ENCODE measurements at places on chromosomes 1 and 21.

DNA sequence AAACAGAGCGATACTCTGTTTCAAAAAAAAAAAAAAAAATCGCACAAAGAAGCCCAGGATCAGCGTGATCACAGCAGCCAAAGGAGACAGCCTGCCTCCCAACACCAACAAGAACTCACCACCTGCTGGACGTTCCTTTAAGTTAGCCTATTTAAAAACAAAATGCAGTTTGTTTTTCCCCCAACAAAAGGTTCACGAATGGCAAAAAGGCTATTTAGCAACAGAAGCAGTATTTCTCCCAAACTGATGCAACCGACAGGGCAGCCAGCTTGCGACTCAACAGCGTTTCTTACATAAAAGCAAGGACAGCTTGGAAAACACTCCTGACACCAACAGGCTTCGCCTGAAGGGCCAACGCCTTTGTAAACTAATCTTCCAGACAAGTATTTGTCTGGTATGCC lies 6.8 kb downstream of the SSU72 start:
- DNase-seq: no peak

- DNase-seq: no peak
These were observed 200.1 kb upstream of the CAMK1G start for GRCh38 chr1:209383422-209383821.

GRCh38 chr1:118767971-118768370 lies 220.2 kb downstream of the TBX15 start:
- DNase-seq: no peak

- DNase-seq: no peak
These were observed 13.6 kb upstream of the GOLT1A start for GRCh38 chr1:204227351-204227750.

GRCh38 chr1:153563483-153563901 lies 2.2 kb downstream of the S100A2 start:
- no peak for DNase-seq

- no peak for DNase-seq
These were observed at the start of gene CD164L2 for GRCh38 chr1:27383039-27383605. TSS of gene CD164L2 (minus strand) at chr1:27383333. CDS start at chr1:27383239, 94 bp downstream.

GRCh38 chr1:206419783-206420182 lies 50.5 kb upstream of the IKBKE start:
- no peak for DNase-seq

- no peak for DNase-seq
These were observed 376.4 kb upstream of the LRRC7 start for GRCh38 chr1:69191335-69191734.

DNA sequence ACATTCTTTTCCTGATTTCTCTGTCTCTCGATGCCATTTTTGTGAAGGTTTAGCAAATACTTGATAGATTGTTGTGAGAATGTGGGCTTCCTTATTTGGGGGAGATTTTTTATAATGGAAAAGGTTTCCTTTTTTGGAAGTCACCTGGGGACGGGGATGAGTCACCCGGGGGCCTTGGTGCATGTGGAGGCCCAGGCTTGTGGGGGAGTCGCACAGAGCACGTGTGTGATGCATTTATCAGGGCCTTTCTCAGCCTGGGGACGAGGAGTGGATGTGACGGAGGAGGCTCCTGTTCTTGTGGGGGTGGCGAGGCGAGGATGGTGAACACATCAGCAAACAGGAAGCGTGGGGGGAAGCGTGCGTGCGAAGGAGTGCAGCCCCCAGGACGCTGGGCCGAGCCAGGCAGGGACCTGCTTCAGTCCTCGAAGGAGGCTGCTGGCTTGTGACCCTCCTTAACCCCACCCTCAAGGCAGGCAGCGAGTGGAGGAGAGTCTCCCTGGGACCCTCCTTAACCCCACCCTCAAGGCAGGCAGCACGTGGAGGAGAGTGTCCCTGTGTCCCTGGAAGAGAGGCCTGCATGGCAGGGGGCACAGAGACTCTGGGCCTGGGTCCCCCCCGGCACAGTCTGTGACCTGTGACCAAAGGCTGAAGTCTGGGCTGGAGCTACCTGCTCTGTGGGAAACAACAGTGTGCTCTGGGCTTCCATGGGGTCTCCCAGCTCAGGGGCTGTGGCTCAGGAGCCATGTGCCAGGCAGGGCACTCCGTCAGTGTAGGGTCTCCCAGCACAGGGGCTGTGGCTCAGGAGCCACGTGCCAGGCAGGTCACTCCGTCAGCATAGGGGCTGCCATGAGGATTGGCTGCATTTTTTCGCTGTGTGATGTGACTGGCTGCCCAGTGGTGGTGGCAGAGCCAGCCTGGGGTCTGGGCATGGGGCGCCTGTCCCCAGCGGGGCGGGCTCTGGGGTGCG lies 57.2 kb downstream of the AGPAT3 start:
- peak; percentile 77 for DNase-seq

DNA sequence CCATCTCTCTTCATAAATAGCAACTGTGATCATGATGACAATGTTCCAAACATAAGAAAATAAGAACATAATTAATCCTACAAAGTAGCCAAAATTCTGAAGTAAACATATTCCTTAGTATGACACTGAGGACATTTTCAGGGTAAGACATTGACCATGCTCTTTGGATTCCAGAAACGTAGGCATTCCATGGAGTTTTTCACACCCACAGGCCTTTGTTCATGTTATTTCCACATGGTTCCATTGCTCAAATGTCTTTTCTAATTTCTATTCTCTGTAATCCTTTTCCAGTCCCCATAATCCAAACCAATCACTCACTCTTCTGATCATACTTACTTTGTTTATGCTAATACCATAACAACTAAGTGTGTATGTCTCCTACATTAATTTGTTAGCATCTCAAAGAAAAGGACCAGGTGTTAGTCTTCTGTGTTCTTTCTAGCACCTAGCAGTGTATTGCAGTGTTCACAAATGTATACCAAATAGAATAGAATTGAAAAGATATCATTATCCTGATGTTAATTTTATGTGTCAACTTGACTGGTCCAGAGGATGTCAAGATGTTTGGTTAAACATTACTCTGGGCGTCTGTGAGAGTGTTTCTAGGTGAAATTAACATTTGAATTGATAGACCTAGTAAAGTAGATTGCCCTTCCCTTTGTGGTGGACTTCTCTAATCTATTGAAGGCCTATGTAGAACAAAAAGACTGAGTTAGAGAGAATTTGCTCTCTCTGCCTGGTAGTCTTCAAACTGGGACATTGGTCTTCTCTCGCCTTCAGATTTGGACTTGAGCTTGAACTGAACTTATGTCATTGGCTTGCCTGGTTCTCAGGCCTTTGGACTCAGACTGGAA lies 516.6 kb downstream of the PTPRC start:
- DNase-seq: no peak

DNA sequence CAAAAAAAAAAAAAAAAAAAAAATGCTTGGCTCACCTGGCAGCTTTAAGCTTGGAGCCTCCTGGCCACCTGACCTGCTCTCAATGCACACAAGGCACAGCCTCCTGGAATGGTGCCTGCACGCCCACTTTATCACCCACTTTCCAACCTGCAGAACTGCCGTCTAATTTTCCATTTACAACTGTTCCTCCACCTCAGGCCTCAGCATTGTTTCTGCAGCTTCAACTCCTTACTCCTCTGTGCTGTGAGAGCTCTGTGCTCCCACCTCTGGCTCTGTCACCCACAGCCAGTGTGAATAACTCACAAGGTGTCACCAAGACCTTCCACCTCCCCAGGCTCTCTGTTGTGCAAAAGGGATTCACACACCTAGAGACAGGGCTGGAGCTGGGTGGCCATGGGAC lies 38.7 kb upstream of the GPR157 start:
- no peak for DNase-seq

GRCh38 chr1:10074059-10074851 lies 41.5 kb downstream of the UBE4B start:
- peak; percentile 28 for DNase-seq

GRCh38 chr1:102833151-102833550 lies 275.2 kb downstream of the COL11A1 start:
- no peak for DNase-seq

DNA sequence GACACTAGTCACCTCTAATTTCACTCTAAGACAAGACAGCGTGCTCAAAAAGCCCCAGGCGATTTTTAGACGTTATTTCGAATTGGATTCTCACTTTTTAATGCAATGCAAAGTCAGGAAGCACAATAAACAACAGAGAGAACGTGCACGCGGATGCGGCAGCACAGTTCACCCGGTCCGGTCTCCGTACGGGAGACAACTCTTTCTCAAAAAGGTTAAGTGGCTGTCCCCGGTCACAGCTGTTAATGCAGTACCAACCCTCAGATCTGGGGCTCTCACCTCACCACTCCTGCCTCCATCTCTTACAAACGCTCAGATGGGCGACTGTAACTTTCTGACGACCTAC lies 1.2 kb downstream of the HP1BP3 start:
- peak; percentile 4 for DNase-seq

DNA sequence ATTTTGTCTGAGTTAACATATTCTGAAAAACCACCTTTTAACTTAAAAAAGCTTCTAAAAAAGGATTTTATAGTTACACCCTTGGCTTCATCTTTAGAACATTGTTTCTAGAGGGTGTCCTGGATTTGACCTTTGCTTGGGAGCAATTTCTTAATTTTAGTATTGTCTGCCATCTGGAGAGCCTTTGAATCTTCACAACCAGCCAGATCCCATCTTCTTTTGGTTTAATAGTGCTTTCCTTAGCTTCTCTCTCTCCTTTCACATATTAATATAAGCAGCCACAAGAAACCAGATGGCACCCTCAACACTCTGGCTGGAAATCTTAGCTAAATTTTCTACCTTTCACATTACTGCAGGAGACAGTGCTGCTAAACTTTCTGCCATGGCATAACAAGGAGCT lies 76.5 kb upstream of the TSPAN2 start:
- DNase-seq: no peak

- DNase-seq: no peak
These were observed 1.4 kb upstream of the DPM3 start for GRCh38 chr1:155141749-155142148.

DNA sequence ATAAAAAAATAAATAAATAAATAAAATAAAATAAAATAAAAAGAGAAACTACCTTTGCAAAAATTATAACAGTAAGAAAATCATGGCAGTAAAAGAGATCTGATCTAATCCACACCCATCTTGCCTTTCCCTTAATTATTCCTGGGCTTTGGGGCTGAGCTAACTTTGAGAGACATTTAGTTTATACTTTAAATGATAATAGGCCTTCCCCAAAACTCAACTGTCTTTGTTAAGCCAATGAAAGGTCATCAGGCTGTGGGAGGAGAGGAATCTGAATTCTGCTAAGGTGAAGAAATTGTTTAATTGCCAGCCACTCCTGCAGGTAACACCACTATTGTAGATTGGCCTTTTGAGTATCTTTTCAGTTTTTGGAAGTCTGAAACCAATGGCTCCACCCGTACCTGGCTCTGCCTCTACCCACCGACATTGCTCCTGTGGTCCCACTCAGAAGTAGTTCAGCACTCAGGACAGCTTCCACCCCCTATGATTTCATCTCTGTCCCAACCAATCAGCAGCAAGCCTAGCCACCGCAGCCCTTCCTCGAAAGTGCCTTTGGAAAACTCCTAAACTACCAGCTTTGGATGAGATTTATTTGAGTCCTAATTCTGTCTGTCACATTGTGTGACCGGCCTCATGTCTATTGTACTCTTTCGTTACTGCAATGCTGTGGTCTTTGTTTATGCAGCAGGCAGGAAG lies 23.0 kb upstream of the PNRC2 start:
- no peak for DNase-seq

DNA sequence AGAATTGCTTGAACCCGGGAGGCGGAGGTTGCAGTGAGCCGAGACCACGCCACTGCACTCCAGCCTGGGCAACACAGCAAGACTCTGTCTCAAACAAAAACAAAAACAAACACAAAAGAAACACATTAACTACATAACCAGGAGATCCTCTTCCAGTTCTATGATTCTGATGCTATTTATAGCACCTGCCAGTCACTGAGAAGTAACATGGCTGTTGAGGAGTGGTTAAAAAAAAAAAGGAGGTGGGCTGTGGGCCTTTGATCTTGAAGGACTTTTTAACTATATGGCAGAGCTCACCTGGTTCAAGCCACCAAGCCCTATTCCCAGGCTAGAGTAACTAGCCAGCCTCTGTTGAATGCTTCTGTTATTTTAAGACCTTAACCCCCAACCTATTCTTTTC lies 148.8 kb downstream of the ZBTB18 start:
- no peak for DNase-seq

GRCh38 chr1:21652101-21652936 lies 16.8 kb downstream of the RAP1GAP start:
- no peak for DNase-seq

DNA sequence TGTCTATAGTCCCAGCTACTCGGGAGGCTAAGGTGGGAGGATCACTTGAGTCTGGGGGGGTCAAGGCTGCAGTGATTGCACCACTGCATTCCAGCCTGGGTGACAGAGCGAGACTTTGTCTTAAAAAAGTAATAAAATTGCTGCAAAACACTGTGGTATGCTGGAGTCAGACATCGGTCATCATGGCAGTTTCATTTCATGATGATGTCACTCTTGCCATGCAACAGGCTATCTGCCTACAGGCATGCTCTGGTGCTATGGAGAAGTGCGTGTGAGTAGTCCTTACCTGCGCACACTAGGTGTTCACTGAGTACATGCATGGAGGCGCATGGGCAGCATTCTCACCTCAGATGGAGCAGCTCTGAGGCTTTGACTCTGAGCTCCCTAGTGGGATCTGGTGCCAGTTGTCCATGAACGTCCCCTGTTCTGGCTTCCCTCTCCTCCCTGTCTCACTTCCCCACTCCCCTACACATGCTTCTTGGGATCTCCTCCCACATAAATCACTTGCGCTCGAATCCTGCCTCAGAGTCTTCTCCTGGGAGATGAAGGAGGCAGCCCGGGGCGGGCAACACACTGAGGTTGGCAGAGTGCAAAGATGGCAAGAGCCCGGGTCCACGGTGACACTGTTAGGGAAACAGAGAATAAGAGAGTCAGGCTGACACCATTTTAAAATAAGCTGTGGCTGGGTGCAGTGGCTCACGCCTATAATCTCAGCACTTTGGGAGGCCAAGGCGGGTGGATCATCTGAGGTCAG lies 10.4 kb upstream of the CELA3B start:
- DNase-seq: no peak

- no peak for DNase-seq
These were observed 9.3 kb downstream of the NEK7 start for GRCh38 chr1:198165927-198166647.

- no peak for DNase-seq
These were observed 931 bp downstream of the FUBP1 start for GRCh38 chr1:77977989-77978292.

- no peak for DNase-seq
These were observed 15.9 kb downstream of the S100A10 start for GRCh38 chr1:151977662-151978230.

DNA sequence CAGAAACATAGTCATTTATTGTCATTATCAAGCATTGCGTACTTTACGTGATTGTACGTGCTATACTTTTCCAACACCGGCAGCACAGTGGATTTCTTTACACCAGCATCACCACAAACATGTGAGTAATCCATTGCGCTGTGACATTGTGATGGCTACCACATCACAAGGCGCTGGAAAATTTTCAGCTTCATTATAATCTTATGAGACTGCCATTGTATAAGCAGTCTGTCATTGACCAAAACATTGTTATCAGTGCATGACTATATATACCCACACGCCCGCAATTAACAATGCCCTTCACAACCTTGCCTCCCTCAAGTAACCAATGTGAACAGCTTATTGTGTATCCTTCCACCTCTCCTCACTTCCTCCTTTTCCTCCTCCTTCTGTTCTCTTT lies 137.6 kb downstream of the ZZZ3 start:
- DNase-seq: no peak
